ENCODE measurements at places on chromosomes 3 and 15. TPM values are rescaled to one million over a fixed set of nuclear protein-coding genes. Genes with fewer than 3 reads are reported as not detected.

- no peak for DNase-seq
- H3K27me3 ChIP-seq, result no peaks in the 10 kb centered on the region
- H3K27ac ChIP-seq, result no peak overlapping the region
- H3K36me3 ChIP-seq, result no peaks in the 10 kb centered on the region
- H3K4me3 ChIP-seq, result no peak overlapping the region
- no peaks in the 10 kb centered on the region for H3K4me1 ChIP-seq
These were observed 86.4 kb upstream of the ARRDC4 start for GRCh38 chr15:97874139-97874538.

- no peak for DNase-seq
- H3K4me1 ChIP-seq, result no peaks in the 10 kb centered on the region
- no peak overlapping the region for H3K4me3 ChIP-seq
These were observed 18.5 kb downstream of the GORASP1 start for GRCh38 chr3:39088889-39089288.

- DNase-seq, result no peak
- H3K27me3 ChIP-seq, result peaks cover 3% of the 10 kb centered on the region
- peak overlapping the region; percentile 79 for H3K27ac ChIP-seq
- H3K4me1 ChIP-seq, result no peaks in the 10 kb centered on the region
- H3K4me3 ChIP-seq, result peak overlapping the region; percentile 65
These were observed 7.7 kb upstream of the FGD5 start for GRCh38 chr3:14810801-14811661.

GRCh38 chr3:52468336-52468735 lies 12.9 kb downstream of the NISCH start:
- H3K27me3 ChIP-seq, result no peaks in the 10 kb centered on the region
- H3K27ac ChIP-seq, result peak overlapping the region; percentile 44
- H3K4me1 ChIP-seq, result peaks cover 35% of the 10 kb centered on the region
- no peak for DNase-seq
- peaks cover 34% of the 10 kb centered on the region for H3K36me3 ChIP-seq
- no peak overlapping the region for H3K4me3 ChIP-seq

DNA sequence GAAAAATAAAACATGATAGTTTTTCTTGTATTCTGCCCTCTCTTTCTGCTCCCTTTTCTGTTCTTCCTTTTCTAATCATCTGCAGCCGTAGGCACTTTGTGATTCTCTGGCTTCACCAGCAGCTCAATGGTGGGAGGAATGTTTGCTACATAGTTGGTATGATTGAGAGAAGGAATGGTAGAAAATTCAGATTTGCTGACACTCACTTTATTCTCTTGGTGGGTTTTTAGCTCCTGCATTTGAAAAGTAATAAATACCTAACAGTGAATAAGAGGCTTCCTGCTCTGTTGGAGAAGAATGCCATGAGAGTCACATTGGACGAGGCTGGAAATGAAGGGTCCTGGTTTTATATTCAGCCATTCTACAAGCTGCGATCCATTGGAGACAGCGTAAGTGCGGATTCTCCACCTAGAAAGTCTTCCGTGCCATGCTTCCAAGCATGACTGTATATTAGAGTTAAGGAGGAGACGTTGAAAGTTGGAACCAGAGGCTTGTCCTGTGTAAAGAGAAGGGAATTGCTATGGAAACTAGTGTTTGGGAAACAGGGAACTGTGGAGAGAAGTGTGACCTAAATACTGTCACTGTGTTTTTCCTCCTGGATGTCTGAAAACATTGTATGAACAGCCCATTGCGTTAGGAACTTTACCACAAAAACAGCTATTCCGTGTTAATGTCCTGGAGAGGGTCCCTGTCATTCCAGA lies 148.9 kb downstream of the ITPR1 start:
- H3K27me3 ChIP-seq, result no peaks in the 10 kb centered on the region
- H3K36me3 ChIP-seq, result peaks cover 23% of the 10 kb centered on the region
- H3K4me3 ChIP-seq, result no peak overlapping the region
- H3K27ac ChIP-seq, result no peak overlapping the region
- no peaks in the 10 kb centered on the region for H3K4me1 ChIP-seq

GRCh38 chr3:193118907-193119306 lies 122.1 kb upstream of the PLAAT1 start:
- H3K4me3 ChIP-seq, result no peak overlapping the region
- H3K27me3 ChIP-seq, result no peaks in the 10 kb centered on the region
- H3K4me1 ChIP-seq, result no peaks in the 10 kb centered on the region
- no peak for DNase-seq

GRCh38 chr3:147161833-147162232 lies 244.5 kb downstream of the ZIC4 start:
- H3K4me1 ChIP-seq, result no peaks in the 10 kb centered on the region
- no peak for DNase-seq
- no peaks in the 10 kb centered on the region for H3K27me3 ChIP-seq
- H3K4me3 ChIP-seq, result no peak overlapping the region

- H3K27ac ChIP-seq, result no peak overlapping the region
- H3K36me3 ChIP-seq, result peaks cover 7% of the 10 kb centered on the region
- H3K4me3 ChIP-seq, result no peak overlapping the region
- H3K4me1 ChIP-seq, result no peaks in the 10 kb centered on the region
These were observed 45.1 kb downstream of the EFCAB12 start for GRCh38 chr3:129383292-129383860.

DNA sequence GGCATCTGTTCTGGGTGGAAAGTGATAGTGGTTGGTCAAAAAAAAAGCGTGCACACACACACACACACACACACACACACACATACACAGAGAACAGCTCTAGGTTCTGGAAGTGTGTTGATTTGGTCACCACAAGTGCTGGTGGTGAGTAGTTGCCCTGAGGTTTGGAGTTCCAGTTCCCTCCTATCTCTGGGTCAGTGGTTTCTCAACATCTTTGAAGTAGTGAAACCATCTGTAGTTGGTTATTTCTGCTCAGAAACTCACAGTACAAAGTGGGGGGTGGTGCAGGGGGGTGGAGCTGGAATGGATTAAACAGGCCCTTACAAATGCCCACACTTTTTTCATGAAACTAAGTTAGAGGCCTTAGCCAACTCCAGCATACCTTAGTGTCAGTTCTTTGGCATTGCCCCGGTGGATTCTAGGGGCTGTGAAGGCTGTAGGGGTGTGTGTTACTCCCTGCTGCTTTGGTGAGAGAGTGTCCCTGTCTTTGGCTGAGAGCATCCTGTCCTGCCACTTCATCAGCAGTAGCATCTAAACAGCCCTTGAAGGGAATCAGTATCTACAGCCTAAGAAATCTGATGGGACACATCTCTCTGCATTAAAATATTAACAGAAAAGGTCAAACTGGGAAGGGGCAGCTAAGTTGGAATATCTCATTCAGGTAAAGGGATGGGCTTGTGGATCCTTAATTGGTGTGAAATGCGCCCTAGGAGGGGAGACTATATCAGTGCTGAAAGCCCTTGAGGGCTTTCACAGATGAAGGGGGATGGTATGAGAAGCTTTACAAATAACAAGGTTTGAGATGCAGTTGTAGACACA lies 20.6 kb downstream of the SMAD3 start:
- DNase-seq, result no peak
- no peaks in the 10 kb centered on the region for H3K27me3 ChIP-seq
- peaks cover 97% of the 10 kb centered on the region for H3K4me1 ChIP-seq

GRCh38 chr3:190193210-190193609 lies 72.5 kb upstream of the P3H2 start:
- H3K27me3 ChIP-seq, result no peaks in the 10 kb centered on the region
- H3K4me1 ChIP-seq, result no peaks in the 10 kb centered on the region
- no peak for DNase-seq
- no peak overlapping the region for H3K27ac ChIP-seq
- no peaks in the 10 kb centered on the region for H3K36me3 ChIP-seq
- no peak overlapping the region for H3K4me3 ChIP-seq

Gene CX3CR1
- 0.26 TPM for total RNA-seq

Gene ASTE1
- 2.6 TPM for total RNA-seq

Gene ANKRD63
- total RNA-seq, result 1.3 TPM

Data from right atrium auricular region (tissue), 2 donors.